ENCODE measurements at places on chromosomes 1 and 21.
A peak's percentile ranks its signal among the peaks of the same experiment; 100 is the strongest.

DNA sequence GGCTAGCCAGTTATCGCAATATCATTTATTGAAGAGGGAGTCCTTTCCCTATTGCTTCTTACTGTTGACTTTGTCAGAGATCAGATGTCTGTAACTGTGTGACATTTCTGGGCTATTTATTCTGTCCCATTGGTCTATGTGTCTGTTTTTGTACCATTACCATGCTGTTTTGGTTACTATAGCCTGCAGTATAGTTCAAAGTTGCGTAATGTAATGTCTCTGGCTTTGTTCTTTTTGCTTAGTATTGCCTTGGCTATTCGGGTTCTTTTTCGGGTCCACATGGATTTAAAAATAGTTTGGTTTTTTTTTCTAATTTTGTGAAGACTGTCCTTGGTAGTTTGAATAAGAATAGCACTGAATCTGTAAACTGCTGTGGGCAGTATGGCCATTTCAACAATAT, 273.7 kb downstream of the SDCCAG8 start:
- no peak for DNase-seq

DNA sequence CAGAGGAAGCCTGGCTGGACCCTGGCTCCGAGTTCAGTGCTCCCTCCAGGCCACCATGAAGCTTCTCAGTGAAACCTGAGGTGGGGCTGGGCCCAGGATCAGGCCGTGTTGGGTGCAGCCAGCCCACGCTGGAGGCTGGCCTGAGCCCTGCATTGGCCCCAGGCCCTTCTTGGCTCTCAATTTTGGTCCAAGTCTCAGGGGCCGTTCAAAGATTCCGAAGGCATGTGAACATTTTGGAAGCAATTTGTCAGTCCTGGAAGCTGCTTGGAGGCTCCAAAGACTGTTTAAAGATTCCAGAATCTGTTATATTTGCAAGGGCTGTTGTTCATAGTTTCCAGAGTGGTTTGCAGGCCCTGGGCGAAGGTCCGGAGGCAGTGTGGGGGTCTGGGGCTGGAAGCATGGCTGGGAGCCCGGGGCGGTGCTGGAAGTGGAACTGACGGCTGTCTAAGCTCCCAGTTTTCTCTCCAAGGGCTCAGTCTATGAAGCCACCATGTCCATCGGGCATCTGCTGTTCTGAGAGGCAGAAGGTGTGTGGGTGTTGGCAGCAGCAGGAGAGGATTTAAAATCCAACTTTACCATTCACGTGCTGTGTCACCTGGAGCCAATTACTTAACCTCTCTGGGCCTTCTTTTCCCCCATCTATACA, 104.9 kb downstream of the EPHB2 start:
- DNase-seq = no peak

GRCh38 chr1:202279806-202280205, 61.9 kb downstream of the UBE2T start:
- no peak for DNase-seq

GRCh38 chr1:162912061-162912667, 51.2 kb upstream of the CCDC190 start:
- no peak for DNase-seq

DNA sequence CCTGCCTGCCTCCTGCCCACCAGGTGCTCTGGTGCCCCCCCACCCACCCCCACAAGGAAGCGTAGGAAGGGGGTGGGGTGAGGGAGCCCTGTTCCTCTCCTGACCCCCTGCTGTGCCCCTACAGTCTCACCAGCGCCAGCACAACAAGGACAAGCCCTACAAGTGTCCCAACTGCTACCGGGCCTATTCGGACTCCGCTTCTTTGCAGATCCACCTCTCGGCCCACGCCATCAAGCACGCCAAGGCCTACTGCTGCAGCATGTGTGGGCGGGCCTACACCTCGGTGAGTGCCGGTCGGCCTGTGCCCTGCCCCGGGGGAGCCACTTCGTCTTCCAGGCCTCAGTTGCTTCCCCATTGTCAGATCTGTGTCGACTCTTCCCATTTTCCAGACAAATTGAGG, 25.9 kb downstream of the A3GALT2 start:
- no peak for DNase-seq

GRCh38 chr1:17790383-17791054, 35.4 kb downstream of the ACTL8 start:
- DNase-seq = no peak

DNA sequence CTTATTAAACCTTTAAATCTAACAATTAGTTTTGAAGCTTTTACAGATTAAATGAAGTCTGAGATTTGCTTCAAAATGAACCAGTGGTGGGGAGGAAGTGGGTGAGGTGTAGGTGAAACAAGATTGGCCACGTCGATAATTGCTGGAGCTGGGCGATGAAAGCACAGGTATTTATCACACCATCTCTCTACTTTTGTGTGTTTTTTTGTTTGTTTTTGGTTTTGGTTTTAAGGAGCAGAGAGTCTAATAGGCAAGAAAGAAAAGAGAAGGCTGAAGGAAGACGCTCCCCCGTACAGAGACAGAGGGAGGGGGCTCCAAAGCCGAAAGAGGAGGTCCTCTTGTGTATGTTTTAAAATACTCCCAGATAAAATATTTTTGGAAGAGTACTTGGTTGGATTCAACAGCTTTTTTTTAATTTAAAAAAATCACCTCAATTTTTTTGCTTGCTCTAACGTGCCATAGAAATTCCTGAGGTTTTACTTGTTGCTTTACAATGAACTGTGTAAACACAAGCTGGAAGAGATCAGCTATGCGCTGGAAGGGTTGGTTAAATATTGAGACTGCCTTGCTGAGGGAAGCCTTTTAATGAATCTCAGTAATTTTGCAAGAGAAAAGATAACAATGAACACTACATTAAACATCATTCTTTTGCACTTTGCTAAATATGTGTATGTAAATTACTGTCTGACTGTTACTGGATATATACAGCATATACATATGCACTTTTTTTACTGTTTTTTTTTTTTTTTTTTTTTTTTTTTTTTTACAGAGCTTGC, 6.7 kb upstream of the LGALS8 start:
- DNase-seq = no peak

DNA sequence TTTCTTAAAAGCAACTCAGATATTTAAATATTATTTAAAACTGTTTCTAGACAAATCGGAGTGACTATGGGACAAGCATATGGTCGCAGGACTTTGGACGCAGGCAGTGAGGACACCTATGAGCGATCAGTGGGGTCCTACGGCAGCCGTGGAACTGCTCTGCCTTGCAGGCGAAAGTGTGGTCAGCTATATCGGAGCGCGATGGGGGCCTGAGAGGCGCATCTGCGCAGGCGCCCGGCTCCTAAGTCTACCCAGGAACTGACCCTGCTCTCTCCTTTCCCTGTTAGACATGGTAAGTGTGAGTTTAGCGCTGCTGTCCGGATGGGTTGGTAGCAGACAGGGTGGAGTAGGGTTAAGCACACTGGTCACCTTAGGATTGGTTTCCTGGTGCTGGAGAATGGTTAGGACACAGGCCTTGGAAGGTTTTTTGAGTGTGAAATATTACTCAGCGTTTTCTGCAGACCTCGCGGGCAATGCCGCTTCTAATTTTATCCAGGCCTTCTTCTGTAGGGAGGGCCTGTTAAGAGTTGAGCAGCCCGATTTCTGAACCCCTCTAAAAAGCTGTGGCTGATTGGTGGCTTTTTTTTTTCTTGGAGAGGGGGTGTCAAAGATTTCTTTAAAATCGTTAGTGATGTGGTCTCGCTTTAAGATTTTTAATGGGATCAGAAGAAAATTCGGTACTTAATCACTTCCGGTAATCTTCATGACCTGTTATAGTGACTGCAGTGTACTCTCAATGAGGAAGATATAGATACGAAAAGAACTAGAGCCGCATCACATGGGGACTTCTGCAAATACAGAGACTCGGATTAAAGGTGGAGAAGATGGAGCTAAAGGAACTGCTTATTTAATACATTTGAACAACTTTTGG, at the start of gene RABGGTB:
TSS of gene RABGGTB (plus strand) at position 274 of the 871 bp plus-strand sequence. CDS start at position 290, 16 bp downstream.
- DNase-seq = peak; percentile 97

DNA sequence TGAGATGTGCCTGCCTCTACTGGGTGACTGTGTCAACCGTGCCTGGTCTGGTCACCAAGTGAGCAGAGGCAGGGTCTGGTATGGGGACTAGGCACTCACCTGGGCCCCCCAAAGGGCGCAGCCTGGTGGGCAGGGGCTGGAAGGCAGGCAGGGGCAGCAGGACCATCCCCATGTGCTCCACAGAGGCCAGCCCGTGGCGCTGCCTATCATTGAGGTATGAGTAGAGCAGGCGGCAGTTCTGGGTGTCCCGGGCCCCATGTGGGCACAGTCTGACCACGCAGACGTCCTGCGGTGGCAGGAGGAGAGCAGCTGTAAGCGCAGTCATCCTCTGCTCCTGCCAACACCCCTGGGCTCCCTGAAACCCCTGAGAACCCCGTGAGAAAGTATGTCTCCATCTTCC, 23.7 kb downstream of the SPOCD1 start:
- DNase-seq = no peak

DNA sequence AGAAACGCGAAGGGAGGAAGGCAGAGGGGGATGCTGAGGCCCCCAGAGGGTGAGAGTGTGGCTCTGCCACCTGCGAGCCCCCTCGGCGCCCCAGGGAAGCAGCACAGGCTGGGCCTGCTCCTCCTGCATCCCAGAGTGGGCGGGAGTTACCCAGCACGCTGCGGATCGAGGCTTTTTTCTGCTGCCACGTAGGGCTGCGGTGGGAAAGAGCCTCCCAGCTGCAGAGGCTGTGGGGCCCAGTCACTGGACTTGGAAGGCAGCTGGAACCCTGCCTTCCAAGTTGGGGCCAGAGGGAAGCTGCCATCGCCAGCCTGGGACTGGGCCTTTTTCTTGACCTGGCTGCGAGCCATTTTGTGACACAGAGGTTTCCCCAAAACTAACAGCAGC, 2.3 kb upstream of the GRIK3 start:
- no peak for DNase-seq

Data from left kidney (tissue), 8 donors.